Stimulated activated CD4-positive, alpha-beta T cell treated with anti-CD3 and anti-CD28 coated beads, Interleukin-4, amount 100 ng/mL, for 1 hour (primary cell): ENCODE measurements at places on chromosomes 3 and 15.

DNA sequence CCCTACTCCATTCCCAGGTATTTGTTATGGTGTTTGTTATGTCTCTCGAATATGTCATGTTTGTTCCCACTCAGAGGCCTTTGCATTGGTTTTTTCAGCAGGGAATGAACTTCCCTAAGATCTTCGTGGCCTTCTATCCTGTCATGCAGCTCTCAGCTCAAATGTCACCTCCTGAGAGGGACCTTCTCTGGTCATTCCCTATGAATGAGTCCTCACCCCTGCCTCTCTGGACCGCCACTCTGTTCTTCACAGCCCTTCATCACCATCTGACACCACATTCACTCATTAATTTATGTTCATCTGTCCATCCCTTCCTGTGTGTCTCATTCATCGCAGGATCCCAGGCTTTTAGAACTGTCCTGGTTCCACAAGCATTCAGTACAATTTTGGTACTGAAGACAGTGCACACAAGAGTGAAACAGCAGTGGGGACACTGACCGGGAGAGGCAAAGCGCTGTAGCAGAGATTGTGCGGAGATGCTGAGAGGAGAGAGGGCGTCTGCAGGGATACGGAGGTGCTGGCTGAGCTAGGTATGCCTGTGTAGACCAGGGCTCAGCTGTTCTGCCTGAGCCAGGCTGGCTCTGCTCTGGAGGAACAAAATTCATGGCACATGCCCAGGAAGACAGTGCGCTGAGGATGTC, 132.3 kb downstream of the CHCHD6 start:
- DNase-seq, result no peak

- no peak for DNase-seq
These were observed 56.9 kb downstream of the CYP19A1 start for GRCh38 chr15:51281368-51281967.

DNA sequence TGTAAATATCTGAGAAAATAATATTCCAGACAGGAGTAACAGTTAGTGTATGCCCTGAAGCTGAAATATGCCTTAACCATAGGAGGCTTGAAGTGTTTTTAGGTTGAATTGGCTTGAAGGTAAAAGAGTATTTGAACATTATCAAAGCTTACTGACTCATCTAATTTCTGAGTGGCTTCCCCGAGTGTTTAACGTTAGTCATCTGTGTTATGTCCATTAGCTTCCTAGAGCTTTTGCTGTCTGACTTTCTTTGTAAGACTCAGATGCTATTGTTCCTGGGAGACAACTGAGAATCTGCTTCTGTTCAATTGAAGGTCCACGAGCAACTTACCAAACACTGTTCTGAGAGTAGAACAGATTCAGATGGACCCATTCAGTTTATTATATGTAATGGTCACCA, 656.8 kb upstream of the NECTIN3 start:
- no peak for DNase-seq

DNA sequence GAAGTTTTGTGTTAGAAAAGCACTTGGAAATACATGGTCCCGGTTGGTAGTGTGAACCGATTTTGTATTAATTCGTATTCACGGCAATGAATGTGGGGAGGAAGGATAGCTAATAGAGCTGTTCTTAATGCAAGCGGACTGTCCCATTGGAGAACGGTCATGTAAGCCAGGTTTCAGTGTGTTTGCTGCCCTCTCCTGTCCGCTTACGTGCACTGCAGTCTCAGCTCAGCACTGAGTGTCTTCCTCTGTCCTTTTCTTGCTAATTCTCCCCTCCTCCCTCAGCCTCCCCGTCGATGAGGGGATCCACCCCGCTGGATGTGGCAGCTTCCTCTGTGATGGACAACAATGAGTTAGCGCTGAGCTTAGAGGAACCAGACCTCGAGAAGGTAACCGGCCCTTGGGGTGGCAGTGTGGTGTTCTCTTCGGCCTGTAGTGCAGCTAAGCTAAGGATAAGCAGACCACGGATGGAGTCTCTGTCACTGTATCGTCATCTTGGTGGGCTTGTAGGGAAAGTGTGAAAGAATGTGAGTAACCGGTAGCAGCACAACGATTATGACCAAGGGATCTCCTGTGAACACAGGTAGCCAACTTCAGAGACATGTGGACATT, 267.5 kb upstream of the CHRM5 start:
- peak; percentile 61 for DNase-seq

DNA sequence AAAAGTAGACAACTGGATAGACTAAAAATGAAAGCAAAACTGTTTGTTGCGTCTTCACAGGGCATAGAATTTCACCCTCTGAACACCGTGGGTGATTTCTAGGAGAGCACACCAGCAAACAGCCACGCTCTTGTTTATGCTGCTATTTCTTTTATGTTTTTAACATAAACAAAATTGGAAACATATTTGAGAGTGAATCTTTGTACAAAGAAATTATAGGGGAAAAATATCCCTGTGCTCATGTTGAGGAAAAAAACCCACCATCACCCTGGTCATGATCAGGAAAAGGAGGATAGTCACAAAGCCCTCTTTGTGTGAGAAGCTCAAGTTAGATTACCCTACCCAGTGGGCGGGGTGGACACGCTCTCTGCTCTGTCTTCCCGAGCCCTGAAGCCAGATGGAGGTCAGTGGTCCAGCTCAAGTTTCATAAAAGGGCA, 313.3 kb downstream of the SATB1 start:
- no peak for DNase-seq

DNA sequence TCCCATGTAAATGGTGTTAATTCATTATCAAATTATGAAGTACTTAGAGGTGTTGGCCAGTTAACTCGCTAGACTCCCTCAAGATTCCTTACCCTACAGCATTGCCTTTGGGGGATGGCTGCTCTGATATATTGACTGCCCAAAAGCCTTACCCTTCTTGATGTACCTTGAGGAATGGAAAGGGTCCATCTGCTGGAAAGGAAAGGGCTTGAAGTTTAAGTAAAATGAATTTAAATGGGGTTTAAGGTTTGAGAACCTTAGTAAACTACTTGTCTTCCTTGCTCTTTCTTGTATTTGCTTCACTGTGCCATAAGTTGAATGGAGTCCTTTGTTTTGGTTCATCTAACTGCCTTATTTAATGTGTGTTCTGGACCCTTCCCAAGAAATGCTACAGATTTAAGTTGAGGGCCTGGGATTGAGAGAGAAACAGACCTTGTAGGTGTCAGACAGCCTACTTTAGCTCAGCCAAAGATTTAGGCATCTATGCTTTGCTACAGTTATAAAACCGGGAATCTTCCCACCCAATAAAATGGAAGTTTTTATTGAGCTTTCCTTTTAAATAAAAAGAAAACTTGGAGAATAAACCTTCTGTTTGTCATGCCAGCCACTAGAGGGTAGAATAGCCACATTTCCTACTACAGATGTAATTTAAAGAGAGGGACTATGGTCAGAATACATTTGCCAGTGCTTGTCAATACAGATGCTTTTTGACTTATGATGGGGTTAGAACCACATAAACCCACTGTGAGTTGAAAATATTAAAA, 25.3 kb downstream of the CMSS1 start:
- no peak for DNase-seq

- no peak for DNase-seq
These were observed 101.0 kb upstream of the THBS1 start for GRCh38 chr15:39479911-39480310.

DNA sequence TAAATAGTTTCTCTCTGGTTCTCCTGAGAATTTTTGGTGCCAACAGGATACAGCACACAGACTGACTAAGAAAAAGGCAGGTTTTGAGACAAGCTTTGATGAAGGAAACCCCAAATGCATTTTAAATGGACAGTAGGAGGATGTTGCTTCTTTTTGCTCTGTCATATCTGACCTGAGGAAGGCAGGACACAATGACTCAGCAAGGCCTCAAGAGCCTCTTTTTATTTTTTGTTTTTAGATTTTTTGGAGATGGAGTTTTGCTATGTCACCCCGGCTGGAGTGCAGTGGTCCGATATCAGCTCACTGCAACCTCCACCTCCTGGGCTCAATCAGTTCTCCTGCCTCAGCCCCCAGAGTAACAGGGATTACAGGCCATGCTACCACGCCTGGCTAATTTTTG, 16.9 kb upstream of the KNG1 start:
- no peak for DNase-seq

GRCh38 chr15:50888054-50888453, 20.4 kb upstream of the AP4E1 start:
- DNase-seq, result no peak

DNA sequence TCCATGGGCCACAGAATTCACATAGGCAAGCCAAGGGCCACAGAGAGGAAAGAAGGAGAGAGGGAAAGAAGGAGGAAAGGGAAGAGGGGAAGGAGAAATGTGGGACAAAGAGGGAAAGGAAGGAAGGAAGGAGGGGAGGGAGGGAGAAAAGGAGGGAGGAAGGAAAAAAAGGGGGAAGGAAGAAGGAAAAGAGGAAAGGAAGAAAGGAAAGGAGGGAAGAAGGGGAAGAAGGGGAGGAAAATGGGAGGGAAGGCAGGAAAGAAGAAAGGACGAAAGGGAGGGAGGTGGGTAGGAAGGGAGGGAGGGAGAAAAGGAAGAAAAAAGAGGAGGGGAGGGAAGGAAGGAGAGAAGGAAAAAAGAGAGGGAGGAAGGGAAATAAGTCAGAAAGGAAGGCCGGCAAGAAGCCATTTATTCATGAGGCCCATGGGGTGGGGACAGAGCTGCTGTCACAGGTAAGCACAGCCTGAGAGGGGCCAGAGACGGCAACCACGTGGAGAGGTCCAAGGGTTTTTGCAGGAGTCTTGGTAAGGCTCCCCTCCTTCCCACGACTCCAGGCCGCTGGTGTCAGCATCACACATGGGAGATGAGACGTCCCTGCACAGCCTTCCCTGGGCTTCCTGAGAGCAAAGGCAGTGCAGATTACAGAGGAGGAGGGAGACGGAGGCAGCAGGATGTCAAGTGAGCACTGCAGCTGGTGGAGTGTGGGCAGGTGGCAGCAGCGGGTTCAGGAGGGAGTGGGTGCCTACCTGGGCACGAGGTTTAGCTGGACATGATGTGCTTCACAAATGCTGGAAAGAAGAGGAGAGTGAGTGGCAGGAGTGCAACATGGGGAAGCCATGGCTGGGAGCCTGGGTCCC, 5.5 kb downstream of the MYL3 start:
- no peak for DNase-seq

DNA sequence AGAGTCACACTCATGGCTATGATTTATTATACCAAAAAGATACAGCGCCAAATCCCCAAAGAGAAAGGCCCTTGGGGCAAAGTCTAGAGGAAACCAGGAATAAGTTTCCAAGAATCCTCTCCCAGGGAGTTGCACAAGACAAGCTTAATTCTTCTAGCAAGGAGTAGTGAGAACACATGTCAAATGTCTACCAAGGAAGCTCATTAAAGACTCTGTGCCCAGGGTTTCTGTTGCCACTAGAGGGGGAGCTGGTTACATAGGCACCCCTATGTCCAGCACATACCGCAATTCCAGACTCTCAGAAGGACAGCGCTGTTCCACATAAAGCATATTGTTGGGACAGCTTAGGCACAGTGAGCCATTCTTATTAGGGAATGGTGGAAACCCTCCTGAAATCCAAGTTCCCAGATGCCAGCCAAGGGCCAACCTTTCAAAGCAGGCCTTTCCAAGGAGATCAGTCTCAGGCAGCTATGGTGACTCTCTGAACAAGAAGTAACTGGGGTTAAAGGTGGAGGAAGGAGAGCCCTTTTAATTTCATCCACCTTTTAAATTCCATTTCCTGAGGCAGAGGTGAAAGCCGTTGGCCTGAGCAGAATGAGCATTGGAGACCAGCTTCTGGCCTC, 194.2 kb downstream of the UACA start:
- DNase-seq, result no peak

DNA sequence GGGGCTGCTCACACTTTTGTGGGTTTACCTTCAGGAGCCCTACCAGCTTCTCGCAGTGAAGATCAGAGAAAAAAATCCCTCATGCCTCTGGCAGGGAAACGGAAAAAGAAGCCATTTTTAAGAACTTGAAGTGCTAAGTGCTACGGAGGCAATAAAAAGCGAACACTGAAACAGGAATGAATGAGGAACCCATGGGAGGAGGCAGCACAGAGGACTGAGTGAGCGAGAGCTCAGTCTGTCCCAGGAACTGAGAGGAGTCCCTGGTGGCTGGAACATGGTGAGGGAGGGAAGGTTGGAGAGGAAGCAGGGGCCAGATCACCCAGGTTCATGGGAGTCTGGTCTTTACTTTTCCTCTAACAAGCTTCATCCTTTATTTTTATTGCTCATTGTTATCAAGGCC, 228.1 kb upstream of the PROK2 start:
- DNase-seq, result no peak

DNA sequence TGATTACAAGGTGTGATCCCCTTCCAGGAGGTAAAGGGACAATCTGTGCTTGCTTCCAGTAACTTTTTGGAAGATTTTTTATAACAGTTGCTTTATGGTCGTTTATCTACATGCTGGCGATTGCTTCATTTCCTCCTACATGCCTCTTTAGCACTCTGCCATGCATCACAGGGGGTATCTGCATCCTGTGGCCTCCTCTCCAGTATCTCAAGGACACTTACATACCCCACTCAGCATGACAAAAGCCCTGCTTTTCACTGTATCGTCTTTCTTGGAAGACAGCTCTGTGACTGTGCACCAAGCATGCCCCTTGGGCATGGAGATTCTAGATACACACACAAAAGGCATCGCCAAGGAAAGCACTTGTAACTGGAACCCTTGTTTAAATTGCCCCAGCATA, 25.3 kb downstream of the CAPN3 start:
- no peak for DNase-seq

DNA sequence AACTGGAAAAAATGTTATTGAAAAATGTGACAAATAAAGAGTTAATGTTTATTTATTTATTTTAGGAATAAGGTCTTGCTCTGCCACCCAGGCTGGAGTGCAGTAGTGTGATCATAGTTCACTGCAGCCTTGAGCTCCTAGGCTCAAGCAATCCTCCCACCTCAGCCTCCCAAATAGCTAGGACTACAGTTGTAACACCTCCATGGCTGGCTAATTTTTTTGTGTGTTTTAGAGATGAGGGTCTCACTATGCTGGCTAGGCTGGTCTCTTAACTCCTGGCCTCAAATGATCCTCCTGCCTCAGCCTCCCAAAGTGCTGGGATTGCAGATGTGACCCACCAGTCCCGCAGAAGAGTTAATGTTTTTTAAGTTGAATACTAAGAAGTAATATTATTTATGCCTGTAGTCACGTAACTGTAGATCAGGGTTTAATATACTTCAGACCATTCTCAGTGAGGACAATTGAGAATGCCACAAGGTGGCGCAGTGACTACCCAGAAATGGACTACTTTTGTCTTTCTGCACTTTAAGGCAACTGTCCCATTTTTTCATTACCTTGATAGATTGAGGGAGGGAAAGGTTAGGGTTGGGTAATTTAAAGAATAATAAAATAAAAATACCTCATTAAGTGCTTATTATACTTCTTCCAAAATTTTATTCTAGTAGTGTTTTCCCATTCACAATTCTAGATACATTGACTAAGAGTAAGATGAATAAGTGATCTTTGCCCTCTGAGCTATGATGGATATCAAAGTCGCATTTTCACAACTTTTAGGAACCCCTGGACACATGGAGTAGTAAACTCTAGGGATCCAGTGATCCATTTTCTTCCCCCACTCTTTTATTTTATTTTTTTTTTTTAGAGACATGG, 6.0 kb downstream of the MUC13 start:
- peak; percentile 49 for DNase-seq
